ENCODE measurements at places on chromosomes 2 and 18. TPM values are rescaled to one million over a fixed set of nuclear protein-coding genes. Genes with fewer than 3 reads are reported as not detected.
A peak's percentile ranks its signal among the peaks of the same experiment; 100 is the strongest.

SERPINB11 gene
- not detected for polyA plus RNA-seq

TCF23 gene
- 0.59 TPM for polyA plus RNA-seq

SULT1C2 gene
- 46.9 TPM for polyA plus RNA-seq

IL36G gene
- polyA plus RNA-seq, result not detected

EVX2 gene
- not detected for polyA plus RNA-seq

UGT1A7 gene
- 0.07 TPM for polyA plus RNA-seq

PLB1 gene
- polyA plus RNA-seq, result 1.3 TPM

AMER3 gene
- polyA plus RNA-seq, result 0.11 TPM

ABCA12 gene
- 0.19 TPM for polyA plus RNA-seq

NOL4 gene
- 2.1 TPM for polyA plus RNA-seq

GRCh38 chr18:44997174-44997573, 316.5 kb downstream of the SETBP1 start:
- DNase-seq, result no peak

DNA sequence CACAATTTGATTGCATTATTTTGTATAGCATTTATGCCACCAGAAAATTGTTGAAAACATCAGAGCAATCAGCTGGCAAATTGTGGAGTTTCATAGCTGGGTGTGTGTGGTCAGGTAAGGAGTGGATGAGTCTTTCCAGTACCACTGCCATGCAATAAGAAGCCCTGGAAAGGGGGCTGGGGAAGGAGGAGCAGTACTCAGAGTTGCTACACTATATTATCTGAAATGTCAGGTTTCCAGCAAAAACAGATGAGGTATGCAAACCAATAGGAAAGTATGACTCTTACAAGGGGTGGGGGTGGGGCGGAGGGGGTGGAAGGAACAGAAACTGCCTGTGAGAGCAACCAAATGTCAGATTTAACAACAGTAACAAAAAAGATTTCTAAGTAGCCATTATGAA, 112.2 kb downstream of the SOS1 start:
- DNase-seq, result no peak

- no peak for DNase-seq
These were observed 8.7 kb downstream of the SP140 start for GRCh38 chr2:230234122-230234722.

DNA sequence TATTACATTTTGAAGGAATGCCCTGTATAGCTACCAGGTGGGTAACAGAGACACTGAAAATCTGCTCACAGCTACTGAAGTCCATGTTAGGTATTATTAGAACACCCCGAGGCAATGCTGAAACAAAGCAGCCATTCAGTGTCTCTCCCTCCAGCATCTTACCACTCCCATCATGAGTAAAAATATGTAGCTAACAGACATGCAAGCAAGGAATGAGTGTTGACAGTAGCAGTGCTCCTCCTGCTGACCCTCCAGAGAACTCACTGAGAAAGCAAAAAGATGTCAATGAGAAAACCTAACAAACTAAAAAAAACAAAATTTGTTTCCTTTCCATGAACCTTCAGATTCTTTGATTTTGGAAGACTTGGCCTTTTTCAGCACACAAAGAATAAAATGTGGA, 393.9 kb downstream of the LRRTM1 start:
- DNase-seq, result no peak

- no peak for DNase-seq
These were observed 1.7 kb upstream of the SMAD2 start for GRCh38 chr18:47932190-47932589.

GRCh38 chr18:34159691-34160185, 65.0 kb downstream of the NOL4 start:
- no peak for DNase-seq

GRCh38 chr2:236988690-236989624, 96.7 kb upstream of the COPS8 start:
- DNase-seq, result no peak

GRCh38 chr18:45408218-45408617, 207.1 kb upstream of the SLC14A2 start:
- DNase-seq, result no peak

- no peak for DNase-seq
These were observed 55.7 kb downstream of the INO80C start for GRCh38 chr18:35441857-35442595.

DNA sequence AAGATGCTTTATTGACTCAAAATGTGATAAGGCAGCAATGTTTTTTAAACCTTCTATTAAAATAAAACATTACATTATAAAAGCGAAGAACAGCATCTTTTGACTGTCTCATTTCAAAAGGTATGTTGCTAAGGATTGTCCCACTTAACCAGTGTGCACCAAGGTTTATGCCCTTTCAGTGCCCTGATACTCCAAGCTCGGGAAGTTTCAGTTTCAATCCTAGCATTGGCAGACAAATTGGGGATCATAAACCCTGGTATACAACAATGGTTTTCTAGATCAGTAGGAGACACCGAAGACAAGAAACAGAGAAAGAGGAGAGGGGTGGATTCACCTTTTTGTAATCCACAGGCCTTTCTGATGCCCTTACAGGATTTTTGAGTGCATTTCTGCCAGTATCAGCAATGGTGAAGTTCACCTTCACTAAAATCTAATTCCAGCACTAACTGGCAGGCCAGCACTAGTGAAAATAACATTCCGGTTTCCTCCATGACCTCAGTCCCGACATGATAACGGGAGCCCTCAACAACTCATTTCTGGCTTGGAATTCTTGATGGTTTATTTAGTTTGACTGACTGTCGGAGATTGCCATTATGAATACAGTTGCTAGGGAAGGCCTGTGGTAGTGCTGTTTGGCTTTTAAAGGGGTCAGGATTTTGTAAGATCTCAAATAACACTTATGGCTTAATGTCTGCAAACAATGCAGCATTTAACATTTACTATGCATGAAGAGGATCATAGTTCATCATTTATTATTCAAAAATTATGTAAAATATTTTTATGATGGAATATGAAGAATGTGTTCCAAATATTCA, 33.3 kb upstream of the FIGN start:
- no peak for DNase-seq

DNA sequence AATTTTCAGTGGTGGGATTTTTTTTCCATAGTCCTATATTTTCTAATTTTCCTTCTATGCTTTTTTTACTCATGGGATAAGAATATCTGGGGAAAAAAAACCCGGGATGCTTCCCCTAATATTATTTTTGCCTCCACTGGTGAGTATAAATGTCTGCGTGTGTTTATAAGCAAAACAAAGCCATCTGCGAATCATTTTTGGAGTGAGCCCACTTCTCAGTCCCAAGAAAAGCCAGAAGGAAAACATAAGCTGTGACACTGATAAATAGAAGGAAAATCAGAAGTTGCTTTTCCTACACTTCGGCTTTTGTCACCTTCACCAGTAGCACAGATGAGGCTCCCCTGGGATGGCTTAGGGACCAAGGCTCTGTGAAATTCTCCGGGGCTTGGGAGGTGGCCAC, 134.7 kb upstream of the PID1 start:
- no peak for DNase-seq

DNA sequence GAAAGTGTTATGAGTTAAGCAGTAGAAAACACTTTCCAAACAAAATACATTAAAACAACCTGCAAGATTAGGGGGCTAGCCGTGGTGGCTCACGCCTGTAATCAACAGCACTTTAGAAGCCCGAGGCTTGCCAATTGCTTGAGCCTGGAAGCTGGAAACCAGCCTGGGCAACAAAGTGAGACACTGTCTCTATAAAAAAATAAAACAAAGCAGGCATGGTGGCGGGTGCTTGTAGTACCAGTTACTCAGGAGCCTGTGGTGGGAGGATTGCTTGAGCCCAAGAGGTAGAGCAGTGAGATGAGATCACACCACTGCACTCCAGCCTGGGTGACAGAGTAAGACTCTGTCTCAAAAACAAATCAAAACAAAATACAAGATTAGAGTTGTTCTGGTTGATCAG, 208.3 kb downstream of the ERBB4 start:
- no peak for DNase-seq

- no peak for DNase-seq
These were observed 33.2 kb upstream of the SLC40A1 start for GRCh38 chr2:189613650-189614420.

- no peak for DNase-seq
These were observed 110.9 kb upstream of the CTDP1 start for GRCh38 chr18:79568543-79569205.

DNA sequence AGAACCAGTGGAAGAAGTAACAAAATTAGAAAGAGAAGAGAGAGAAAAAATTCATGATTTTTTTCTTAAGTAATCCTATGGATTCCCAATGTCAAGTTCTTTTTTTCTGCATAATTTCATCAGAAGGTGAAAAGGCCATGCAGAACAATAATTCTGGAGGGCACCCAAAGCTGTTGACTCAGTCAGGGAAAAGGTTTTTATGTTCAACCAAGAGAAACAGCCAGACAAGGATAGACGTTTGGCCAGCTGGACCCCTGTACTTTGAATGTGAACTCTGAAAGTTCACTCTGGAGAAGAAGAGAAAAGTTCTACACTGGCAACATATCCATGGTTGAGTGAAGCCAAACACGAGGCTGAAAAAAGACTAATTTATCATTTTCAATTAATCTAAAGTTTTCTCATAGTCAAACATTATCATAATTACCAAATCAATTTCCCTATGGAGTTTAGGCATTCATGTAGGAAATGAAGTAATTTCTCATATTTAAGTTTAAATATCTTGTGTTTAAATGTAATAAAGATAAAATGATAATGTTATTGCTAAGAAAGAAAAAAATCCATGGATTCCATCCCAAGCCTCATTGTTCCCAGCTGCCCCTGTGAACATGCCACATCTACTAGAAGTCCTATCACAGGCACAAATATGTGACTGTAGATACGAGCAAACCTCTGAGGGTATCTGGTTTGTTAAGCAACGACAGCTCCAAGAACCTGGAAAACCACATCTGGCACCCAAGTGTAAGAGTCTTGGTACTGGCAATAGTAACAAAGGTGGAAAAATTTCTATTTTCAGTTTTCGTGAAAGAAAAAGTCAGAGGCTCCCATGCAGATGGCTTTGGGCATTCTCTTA, 742.7 kb upstream of the ACVR2A start:
- no peak for DNase-seq

GRCh38 chr18:9066817-9067306, 35.6 kb upstream of the NDUFV2 start:
- DNase-seq, result no peak

DNA sequence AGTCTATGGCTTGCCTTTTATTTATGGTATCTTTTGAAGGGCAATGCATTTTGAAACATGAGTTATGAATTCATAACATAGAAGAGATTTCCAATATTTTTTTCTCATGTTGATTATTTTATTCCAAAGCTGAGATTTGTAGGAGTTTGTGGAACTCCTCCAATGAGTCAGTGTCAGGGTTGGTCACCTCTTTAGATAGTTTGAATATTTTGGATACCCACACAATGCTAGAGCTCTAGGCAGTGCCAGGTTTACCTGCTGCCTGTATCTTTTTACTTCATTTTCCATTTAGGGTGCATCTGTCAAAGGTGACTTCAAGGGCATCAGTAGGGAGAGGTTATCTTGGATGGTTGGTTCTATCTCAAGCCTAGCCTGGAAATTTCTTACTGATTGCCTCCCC, 152.7 kb downstream of the CERS6 start:
- no peak for DNase-seq

GRCh38 chr18:79510046-79510685, 114.4 kb downstream of the NFATC1 start:
- no peak for DNase-seq

DNA sequence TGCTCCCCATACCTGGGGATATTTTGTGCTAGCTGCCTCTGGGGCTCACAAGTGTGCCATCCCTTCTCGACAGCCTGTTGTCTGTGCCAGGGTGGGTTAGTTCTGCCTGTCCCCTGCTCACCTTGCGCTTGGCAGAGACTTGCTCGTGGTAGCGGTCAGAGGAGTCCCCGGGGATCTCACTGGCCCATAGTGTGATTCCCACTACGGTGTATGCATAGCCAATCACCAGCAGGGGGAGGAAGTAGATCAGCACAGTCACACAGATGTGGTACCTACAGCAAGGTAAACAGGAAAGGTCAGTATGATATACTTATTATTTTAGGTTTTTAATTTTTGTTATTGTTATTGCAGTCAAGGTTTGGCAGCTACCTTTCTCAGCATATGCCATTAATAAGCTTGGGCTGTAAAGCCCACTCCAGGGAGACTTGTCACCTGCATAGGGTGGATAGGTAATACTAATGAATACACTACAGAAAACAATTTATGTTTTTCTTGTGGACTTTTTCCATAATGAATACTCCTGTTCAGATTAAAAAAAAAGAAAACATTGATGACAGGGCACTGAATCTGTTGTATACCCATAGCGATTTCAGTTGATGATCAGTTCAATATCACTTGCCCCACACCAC, 95.2 kb downstream of the POLE4 start:
- peak; percentile 14 for DNase-seq

DNA sequence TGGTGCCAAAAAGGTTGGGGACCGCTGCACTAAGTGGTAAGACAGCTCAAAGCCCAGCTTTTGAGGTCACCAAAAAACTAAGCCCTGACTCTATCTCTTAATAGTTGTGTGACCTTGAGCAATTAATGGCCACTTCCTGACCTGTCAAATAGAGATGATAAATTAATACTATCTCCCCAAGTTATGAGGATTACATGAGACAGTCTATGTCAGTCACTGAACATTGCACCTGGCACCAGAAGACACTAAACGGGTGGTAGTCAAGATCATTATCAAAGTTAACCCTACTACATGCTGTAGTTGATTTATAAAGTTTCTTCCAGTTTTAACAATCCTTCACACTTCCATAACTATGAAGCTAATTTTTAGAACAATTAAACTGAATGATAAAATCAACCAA, 36.5 kb downstream of the STPG4 start:
- no peak for DNase-seq

DNA sequence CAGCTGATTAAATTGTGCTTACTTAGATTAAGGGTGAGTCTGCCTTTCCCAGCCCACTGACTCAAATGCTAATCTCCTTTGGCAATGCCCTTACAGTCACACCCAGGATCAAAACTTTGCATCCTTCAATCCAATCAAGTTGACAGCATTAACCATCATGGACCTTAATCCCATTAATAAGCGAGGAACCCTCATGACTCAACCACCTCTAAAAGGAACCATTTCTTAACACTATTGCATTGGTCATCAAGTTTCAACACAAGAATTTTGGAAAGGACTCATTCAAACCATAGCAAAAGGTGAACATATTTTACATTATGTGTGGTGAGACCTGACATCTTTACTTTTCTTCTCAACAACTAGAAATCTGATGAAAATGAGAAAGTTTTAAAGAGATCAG, 187.0 kb downstream of the OSR1 start:
- DNase-seq, result no peak

Data from right renal pelvis (tissue), 4 donors.